Body of pancreas (tissue), 4 donors: ENCODE measurements at places on chromosomes 6 and 20. TPM values are rescaled to one million over a fixed set of nuclear protein-coding genes. Genes with fewer than 3 reads are reported as not detected.

GRCh38 chr6:125533710-125534397, 215.6 kb upstream of the HEY2 start:
- DNase-seq, result no peak

The CYP24A1 gene
- total RNA-seq, result not detected

- DNase-seq, result no peak
These were observed 86.7 kb downstream of the SCML4 start for GRCh38 chr6:107737397-107737793.

The RNF217 gene
- 10.5 TPM for total RNA-seq
